H1 (cell line): ENCODE measurements at places on chromosomes 2 and 18. TPM values are rescaled to one million over a fixed set of nuclear protein-coding genes. Genes with fewer than 3 reads are reported as not detected.

ARHGAP28 gene
- polyA plus RNA-seq, result 2.0 and 2.9 TPM in 2 replicates

RNU2-63P gene
- not detected in 2 replicates for polyA plus RNA-seq

PDE1A gene
- polyA plus RNA-seq, result not detected in 2 replicates

UGT1A3 gene
- not detected in 2 replicates for polyA plus RNA-seq

ARHGEF33 gene
- 0.08 and 0.09 TPM in 2 replicates for polyA plus RNA-seq

RAX gene
- 0.12 and 0.36 TPM in 2 replicates for polyA plus RNA-seq

SMCHD1 gene
- 4.5 and 9.3 TPM in 2 replicates for polyA plus RNA-seq

CD226 gene
- polyA plus RNA-seq, result not detected in 2 replicates

DNPEP gene
- 109 and 142 TPM in 2 replicates for polyA plus RNA-seq

GKN2 gene
- not detected in 2 replicates for polyA plus RNA-seq

SERPINE2 gene
- polyA plus RNA-seq, result 26.2 and 26.5 TPM in 2 replicates

TSPYL6 gene
- not detected in 2 replicates for polyA plus RNA-seq

ANKRD44 gene
- 1.2 and 1.4 TPM in 2 replicates for polyA plus RNA-seq

PTPRM gene
- 5.6 and 7.0 TPM in 2 replicates for polyA plus RNA-seq

ANO7 gene
- 3.2 and 4.1 TPM in 2 replicates for polyA plus RNA-seq

GRHL1 gene
- polyA plus RNA-seq, result 1.3 and 1.6 TPM in 2 replicates

CPO gene
- 0.50 and 1.3 TPM in 2 replicates for polyA plus RNA-seq

LIMS3 gene
- polyA plus RNA-seq, result not detected in 2 replicates

ZNF397 gene
- polyA plus RNA-seq, result 9.0 and 9.8 TPM in 2 replicates

PRKAG3 gene
- not detected in 2 replicates for polyA plus RNA-seq

IL1RL2 gene
- not detected in 2 replicates for polyA plus RNA-seq

NR4A2 gene
- 0.15 and 0.16 TPM in 2 replicates for polyA plus RNA-seq

IL18R1 gene
- polyA plus RNA-seq, result not detected in 2 replicates

DIPK1C gene
- 0.08 TPM in 1 of 2 replicates, not detected in the other for polyA plus RNA-seq

HADHA gene
- 52.7 and 64.6 TPM in 2 replicates for polyA plus RNA-seq

MERTK gene
- polyA plus RNA-seq, result 5.8 and 6.5 TPM in 2 replicates

RAB6C gene
- polyA plus RNA-seq, result 0.03 TPM in 1 of 2 replicates, not detected in the other

REG1B gene
- polyA plus RNA-seq, result not detected in 2 replicates

NEURL3 gene
- polyA plus RNA-seq, result 0.03 TPM in 1 of 2 replicates, not detected in the other

BUB1 gene
- 37.6 and 48.4 TPM in 2 replicates for polyA plus RNA-seq

SERPINB13 gene
- not detected in 2 replicates for polyA plus RNA-seq

TNFAIP6 gene
- 0.74 and 1.1 TPM in 2 replicates for polyA plus RNA-seq

SP140 gene
- polyA plus RNA-seq, result 0.23 and 0.31 TPM in 2 replicates

KCNJ3 gene
- polyA plus RNA-seq, result 0.11 and 0.36 TPM in 2 replicates

SP3 gene
- 20.2 and 31.0 TPM in 2 replicates for polyA plus RNA-seq

ITGB6 gene
- not detected in 2 replicates for polyA plus RNA-seq

GAL3ST2 gene
- polyA plus RNA-seq, result 0.14 TPM in 1 of 2 replicates, not detected in the other

AQP12A gene
- not detected in 2 replicates for polyA plus RNA-seq

PLGLB1 gene
- 0.14 TPM in 2 replicates for polyA plus RNA-seq

CMPK2 gene
- 0.46 and 0.53 TPM in 2 replicates for polyA plus RNA-seq

GLI2 gene
- 18.4 and 28.8 TPM in 2 replicates for polyA plus RNA-seq
